ENCODE measurements at places on chromosomes 4 and X.

- H3K27me3 ChIP-seq: no peaks in the 10 kb centered on the region
- no peaks in the 10 kb centered on the region for H3K36me3 ChIP-seq
- H3K4me1 ChIP-seq: no peaks in the 10 kb centered on the region
- H3K4me3 ChIP-seq: no peak overlapping the region
- DNase-seq: no peak
- H3K27ac ChIP-seq: no peak overlapping the region
Observed at GRCh38 chr4:25560605-25561004, 95.0 kb upstream of the SLC34A2 start.

GRCh38 chrX:10423716-10424115 is 196.7 kb downstream of the MID1 start:
- no peaks in the 10 kb centered on the region for H3K36me3 ChIP-seq
- H3K4me1 ChIP-seq: no peaks in the 10 kb centered on the region
- no peak overlapping the region for H3K4me3 ChIP-seq

GRCh38 chr4:6674500-6675149 is 19.1 kb upstream of the S100P start:
- peaks cover 18% of the 10 kb centered on the region for H3K36me3 ChIP-seq
- H3K4me3 ChIP-seq: peak overlapping the region; percentile 79
- DNase-seq: peak; percentile 74
- no peaks in the 10 kb centered on the region for H3K27me3 ChIP-seq
- peak overlapping the region; percentile 85 for H3K27ac ChIP-seq
- H3K4me1 ChIP-seq: peaks cover 43% of the 10 kb centered on the region

DNA sequence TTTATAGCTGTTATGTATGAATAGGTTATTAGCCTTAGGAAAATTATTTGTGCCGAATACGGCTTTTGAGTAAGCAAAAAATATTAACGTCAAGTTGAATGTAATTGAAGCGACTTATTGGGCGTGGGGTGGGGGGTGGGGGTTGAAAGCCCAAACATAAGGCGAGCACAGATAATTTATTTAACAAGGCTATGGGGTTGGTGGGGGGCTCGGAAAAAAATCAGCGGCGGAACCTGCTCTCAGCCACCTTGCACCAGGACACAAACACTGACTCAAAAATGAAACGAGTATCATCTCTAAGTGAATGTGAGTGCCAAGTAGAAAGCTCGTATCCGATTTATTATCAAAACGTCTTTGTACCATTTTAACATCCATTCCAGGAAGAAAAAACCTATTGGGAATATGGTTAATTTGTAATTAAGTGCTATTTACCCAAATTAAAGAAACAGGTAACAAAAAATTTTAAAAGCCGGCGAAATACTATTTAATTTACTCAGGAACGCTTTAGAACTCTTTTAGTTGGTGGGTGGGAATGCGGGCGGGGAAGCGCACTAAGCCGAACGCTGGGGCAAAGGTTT is 902 bp upstream of the LARP1B start:
- no peak for DNase-seq
- H3K4me1 ChIP-seq: peaks cover 16% of the 10 kb centered on the region
- no peaks in the 10 kb centered on the region for H3K27me3 ChIP-seq
- H3K36me3 ChIP-seq: no peaks in the 10 kb centered on the region
- H3K27ac ChIP-seq: peak overlapping the region; percentile 96

DNA sequence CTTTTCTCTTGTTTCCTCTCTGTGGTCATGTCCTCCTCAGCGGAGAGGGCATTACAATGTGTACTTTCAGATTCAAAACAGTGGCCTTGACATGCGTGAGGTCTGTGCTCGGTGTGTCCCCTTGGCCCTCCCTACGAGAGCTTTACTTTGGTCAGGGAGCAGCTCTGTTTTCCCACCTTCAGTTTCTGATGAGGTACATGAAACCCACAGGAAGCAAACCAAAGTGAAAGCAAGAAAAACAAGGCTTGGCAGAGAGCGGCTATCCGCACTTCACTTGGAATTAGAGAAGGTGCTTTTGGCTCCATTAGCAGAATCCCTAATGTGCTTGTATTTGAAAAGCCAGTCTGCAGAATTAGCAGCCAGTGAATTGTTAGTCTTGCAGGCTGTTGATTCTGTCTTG is 19.5 kb upstream of the BOD1L1 start:
- peaks cover 17% of the 10 kb centered on the region for H3K27me3 ChIP-seq
- peak overlapping the region; percentile 35 for H3K27ac ChIP-seq
- H3K4me3 ChIP-seq: peak overlapping the region; percentile 38
- no peak for DNase-seq
- no peaks in the 10 kb centered on the region for H3K36me3 ChIP-seq
- peaks cover 4% of the 10 kb centered on the region for H3K4me1 ChIP-seq

GRCh38 chr4:1043162-1043561 is 31.7 kb downstream of the FGFRL1 start:
- H3K27ac ChIP-seq: no peak overlapping the region
- H3K4me1 ChIP-seq: no peaks in the 10 kb centered on the region
- DNase-seq: no peak

DNA sequence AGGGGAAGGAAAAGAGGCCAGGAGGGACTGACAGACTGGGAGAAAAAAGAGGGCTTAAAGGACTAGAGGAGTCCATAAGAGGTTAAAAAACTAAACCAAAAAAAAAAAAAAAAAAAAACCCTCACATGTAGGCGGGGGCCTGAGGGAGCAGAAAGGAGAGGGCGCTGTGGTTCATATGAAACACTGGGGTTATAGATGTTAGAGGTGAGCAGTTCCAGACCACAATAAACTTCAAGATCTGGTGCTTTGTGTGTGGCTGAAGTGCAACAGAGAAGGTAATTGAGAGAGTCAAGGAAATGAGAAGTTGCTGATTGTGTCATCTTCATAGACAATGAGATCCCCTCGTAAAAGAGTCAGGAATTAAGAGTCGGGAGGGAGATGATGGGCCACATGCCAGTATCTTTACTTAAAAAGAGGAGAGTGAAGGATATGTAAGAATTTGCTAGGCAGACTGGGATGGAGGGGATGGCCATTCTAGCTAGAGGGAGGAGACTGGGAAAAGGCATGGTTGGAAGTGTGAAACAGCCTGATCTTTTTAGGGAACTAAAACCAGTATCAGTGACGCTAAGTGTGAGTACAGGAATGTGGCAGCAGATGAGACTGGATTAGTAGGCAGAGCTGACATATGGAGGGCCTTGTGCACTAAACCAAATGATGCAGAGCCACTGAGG is 18.4 kb upstream of the OGT start:
- H3K27ac ChIP-seq: no peak overlapping the region
- peaks cover 19% of the 10 kb centered on the region for H3K27me3 ChIP-seq
- H3K36me3 ChIP-seq: no peaks in the 10 kb centered on the region
- H3K4me3 ChIP-seq: peak overlapping the region; percentile 2

GRCh38 chr4:55079451-55080173 is 45.8 kb downstream of the KDR start:
- H3K36me3 ChIP-seq: no peaks in the 10 kb centered on the region
- peaks cover 11% of the 10 kb centered on the region for H3K4me1 ChIP-seq
- H3K4me3 ChIP-seq: no peak overlapping the region
- H3K27me3 ChIP-seq: peaks cover 28% of the 10 kb centered on the region
- no peak overlapping the region for H3K27ac ChIP-seq

- H3K4me3 ChIP-seq: no peak overlapping the region
- H3K36me3 ChIP-seq: no peaks in the 10 kb centered on the region
- H3K27ac ChIP-seq: peak overlapping the region; percentile 99
- H3K27me3 ChIP-seq: no peaks in the 10 kb centered on the region
Observed at GRCh38 chr4:152554742-152555141, 18.9 kb upstream of the FBXW7 start.

- no peak for DNase-seq
- peaks cover 3% of the 10 kb centered on the region for H3K36me3 ChIP-seq
- H3K4me3 ChIP-seq: no peak overlapping the region
- peaks cover 15% of the 10 kb centered on the region for H3K27me3 ChIP-seq
- no peak overlapping the region for H3K27ac ChIP-seq
- H3K4me1 ChIP-seq: no peaks in the 10 kb centered on the region
Observed at GRCh38 chr4:53551958-53552357, 39.3 kb downstream of the LNX1 start.
